ENCODE measurements at places on chromosomes 6 and 20. TPM values are rescaled to one million over a fixed set of nuclear protein-coding genes. Genes with fewer than 3 reads are reported as not detected.

DNA sequence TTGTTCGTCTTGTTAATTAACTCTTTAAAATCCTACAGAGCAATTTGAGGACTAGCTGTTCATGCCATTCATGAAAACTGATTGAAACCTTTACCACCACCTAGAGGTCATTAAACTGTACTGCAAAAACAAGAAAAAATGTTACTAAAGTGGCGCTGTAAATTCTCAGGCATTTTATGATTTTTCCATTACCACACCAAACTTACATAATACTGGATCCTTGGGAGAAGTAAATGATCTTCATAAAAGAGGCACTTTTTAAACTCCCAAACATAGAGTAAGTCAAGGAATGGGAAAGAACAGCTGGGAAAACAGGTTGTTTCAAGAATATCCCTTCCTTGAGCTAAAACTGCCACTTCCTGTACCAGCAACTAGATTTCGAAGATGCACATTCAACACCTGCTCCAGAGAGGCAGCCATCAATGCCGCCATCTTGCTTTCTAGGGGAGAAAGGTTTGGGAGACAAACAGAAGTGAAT is 54.3 kb downstream of the MYLIP start:
- no peak overlapping the region for H3K27ac ChIP-seq
- H3K4me3 ChIP-seq, result no peak overlapping the region
- DNase-seq, result peak; percentile 29
- H3K36me3 ChIP-seq, result no peaks in the 10 kb centered on the region
- H3K27me3 ChIP-seq, result no peaks in the 10 kb centered on the region

Gene AURKA
- 4.1 TPM for polyA plus RNA-seq

- no peak overlapping the region for H3K4me3 ChIP-seq
- no peak for DNase-seq
- no peak overlapping the region for H3K27ac ChIP-seq
- no peaks in the 10 kb centered on the region for H3K27me3 ChIP-seq
Observed at GRCh38 chr6:111129013-111129412, 41.7 kb downstream of the SLC16A10 start.

Gene C20orf96
- 4.3 TPM for polyA plus RNA-seq

DNA sequence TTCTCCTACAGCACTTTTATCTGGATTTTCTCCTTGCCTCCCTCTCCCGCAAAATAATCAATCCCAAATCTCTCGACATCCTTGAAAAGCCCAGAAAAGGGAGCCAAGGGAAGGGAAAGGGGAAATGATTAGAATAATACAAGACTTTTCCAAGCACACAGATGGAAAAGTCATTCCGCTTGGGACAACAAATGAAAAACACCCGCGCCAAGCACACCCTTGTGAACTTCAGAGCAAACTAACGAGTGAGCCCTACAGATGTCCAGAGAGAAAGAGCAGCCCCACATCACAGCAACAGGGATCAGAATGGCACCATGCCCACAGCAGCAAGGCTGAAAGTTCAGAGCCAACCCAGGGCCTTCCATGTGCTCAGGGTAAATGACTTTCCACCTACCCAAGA is 49.6 kb downstream of the NINL start:
- no peak for DNase-seq
- H3K27me3 ChIP-seq, result no peaks in the 10 kb centered on the region
- no peaks in the 10 kb centered on the region for H3K36me3 ChIP-seq
- no peak overlapping the region for H3K4me3 ChIP-seq
- H3K27ac ChIP-seq, result no peak overlapping the region
- H3K4me1 ChIP-seq, result peaks cover 18% of the 10 kb centered on the region

DNA sequence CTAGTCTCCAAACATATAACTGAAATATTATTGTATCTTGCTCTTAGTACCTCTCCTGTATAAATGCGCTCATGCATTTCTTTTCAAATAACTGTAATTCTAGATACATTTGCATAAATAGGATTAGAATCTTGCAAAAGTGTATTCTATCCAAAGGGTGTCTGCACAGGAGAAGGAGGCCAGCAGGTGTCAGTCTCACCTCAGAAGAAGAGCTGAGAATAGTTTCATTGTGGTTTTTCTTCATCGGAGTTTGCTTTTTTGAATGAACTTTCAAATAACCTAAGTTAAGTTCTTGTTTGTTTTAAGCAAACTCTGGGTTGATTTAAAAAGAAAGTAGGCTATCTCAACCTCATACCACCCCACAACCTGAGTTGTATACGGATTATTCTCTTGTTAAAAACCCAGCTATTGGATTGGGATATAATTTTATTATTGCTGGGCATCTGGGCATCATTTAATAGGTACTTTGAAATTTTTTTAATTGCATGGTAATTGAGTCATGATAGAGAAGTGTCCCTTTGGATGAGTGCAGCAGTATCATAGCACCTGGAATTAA is 125.0 kb upstream of the MLIP start:
- DNase-seq, result no peak
- no peaks in the 10 kb centered on the region for H3K4me1 ChIP-seq
- no peak overlapping the region for H3K27ac ChIP-seq
- H3K36me3 ChIP-seq, result no peaks in the 10 kb centered on the region
- no peak overlapping the region for H3K4me3 ChIP-seq
- H3K27me3 ChIP-seq, result no peaks in the 10 kb centered on the region

Gene HDGFL1
- under 0.01 TPM for polyA plus RNA-seq

GRCh38 chr6:76697585-76697984 is 625.1 kb upstream of the IMPG1 start:
- no peak overlapping the region for H3K4me3 ChIP-seq
- H3K4me1 ChIP-seq, result no peaks in the 10 kb centered on the region
- no peak for DNase-seq

GRCh38 chr6:163994566-163994965 is 580.0 kb downstream of the QKI start:
- no peak overlapping the region for H3K4me3 ChIP-seq
- H3K27me3 ChIP-seq, result no peaks in the 10 kb centered on the region
- no peak for DNase-seq
- H3K4me1 ChIP-seq, result no peaks in the 10 kb centered on the region

Gene ZC2HC1B
- 0.21 TPM for polyA plus RNA-seq

GRCh38 chr6:150537893-150538292 is 61.8 kb upstream of the PLEKHG1 start:
- H3K4me3 ChIP-seq, result no peak overlapping the region
- H3K4me1 ChIP-seq, result no peaks in the 10 kb centered on the region
- H3K36me3 ChIP-seq, result no peaks in the 10 kb centered on the region
- no peak for DNase-seq
- no peak overlapping the region for H3K27ac ChIP-seq

GRCh38 chr6:27545271-27546046 is 72.6 kb upstream of the ZNF184 start:
- H3K4me1 ChIP-seq, result no peaks in the 10 kb centered on the region
- no peak for DNase-seq

- H3K36me3 ChIP-seq, result no peaks in the 10 kb centered on the region
- no peak overlapping the region for H3K27ac ChIP-seq
- no peaks in the 10 kb centered on the region for H3K4me1 ChIP-seq
- H3K27me3 ChIP-seq, result peaks cover 12% of the 10 kb centered on the region
- no peak for DNase-seq
Observed at GRCh38 chr6:34516391-34517324, 39.5 kb downstream of the SPDEF start.

GRCh38 chr6:87755708-87756671 is 54.0 kb upstream of the AKIRIN2 start:
- no peaks in the 10 kb centered on the region for H3K4me1 ChIP-seq
- no peaks in the 10 kb centered on the region for H3K27me3 ChIP-seq

DNA sequence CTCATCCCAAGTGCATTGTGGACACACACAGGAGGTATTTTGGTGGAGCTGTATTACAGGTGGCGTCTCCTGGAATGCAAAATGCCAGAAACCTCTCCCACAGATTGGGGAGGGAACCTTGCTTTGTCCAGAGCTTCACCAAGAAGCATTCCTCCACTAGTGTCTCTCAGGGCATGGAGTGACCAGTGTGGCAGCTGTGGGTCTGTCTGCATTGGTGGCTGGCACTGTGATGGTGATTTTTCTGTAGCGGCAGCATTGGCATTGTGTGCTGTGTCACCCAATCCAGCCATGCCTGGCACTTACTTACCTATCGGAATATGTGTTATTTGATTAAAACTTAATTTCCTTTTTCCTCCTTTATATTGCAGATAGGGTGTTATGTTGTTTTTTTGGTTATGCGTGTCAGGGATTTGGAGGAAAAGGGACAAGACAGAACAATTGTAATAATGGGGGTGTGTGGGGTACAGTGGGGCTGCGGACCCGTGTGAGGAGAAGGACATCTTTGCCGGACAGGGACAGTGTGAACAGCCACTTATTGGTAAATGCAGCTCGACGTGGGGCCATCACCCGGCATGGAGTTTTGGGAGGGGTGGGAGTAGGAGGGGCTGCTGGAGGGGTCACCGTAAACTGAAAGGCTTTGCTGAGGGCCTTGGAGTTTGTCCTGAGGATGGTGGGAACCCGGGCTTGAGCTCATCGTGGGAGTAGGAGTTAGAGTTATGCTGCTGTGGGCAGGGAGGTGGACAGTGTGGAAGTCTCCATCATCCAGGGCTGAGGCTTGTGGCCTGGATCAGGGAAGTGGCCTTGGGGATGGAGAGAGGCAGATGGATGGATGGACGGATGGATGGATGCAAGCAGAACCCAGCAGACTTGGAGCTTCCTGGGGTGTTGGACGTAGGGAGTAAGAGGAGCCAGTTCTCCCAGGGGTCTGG is 105.0 kb downstream of the SYCP2 start:
- no peak overlapping the region for H3K27ac ChIP-seq
- no peak for DNase-seq
- H3K27me3 ChIP-seq, result no peaks in the 10 kb centered on the region
- H3K36me3 ChIP-seq, result no peaks in the 10 kb centered on the region
- H3K4me3 ChIP-seq, result no peak overlapping the region
- peaks cover 9% of the 10 kb centered on the region for H3K4me1 ChIP-seq

Gene TRDN
- polyA plus RNA-seq, result 0.18 TPM

Gene LAMA2
- 2.4 TPM for polyA plus RNA-seq

Gene TRIM38
- polyA plus RNA-seq, result 11.3 TPM

- no peak overlapping the region for H3K27ac ChIP-seq
- H3K27me3 ChIP-seq, result no peaks in the 10 kb centered on the region
- no peak overlapping the region for H3K4me3 ChIP-seq
- H3K4me1 ChIP-seq, result no peaks in the 10 kb centered on the region
- H3K36me3 ChIP-seq, result no peaks in the 10 kb centered on the region
Observed at GRCh38 chr6:219641-220198, 72.6 kb upstream of the DUSP22 start.

- H3K4me3 ChIP-seq, result no peak overlapping the region
- H3K27me3 ChIP-seq, result no peaks in the 10 kb centered on the region
- no peak for DNase-seq
- H3K36me3 ChIP-seq, result no peaks in the 10 kb centered on the region
- H3K4me1 ChIP-seq, result peaks cover 9% of the 10 kb centered on the region
- no peak overlapping the region for H3K27ac ChIP-seq
Observed at GRCh38 chr6:149252622-149253021, 64.9 kb upstream of the TAB2 start.

DNA sequence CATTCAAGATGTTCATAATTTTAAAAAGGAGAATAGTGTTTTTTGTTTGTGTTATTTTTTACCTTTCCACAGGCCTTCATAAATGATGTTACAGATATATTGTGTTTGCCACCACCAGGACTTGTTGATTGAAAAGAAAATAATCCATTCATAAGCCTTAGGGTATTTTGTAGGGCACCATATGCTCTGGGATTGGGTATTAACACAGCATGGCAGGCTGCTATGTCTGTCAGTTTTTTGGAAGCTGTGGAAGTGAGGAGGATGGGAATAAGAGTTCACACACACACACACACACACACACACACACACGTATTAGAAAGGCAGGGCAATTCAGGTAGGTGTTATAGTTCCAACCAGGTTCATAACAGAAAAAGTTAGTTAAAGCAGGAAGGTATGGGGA is 237.9 kb downstream of the HDGFL1 start:
- no peaks in the 10 kb centered on the region for H3K36me3 ChIP-seq
- H3K4me3 ChIP-seq, result no peak overlapping the region
- no peaks in the 10 kb centered on the region for H3K27me3 ChIP-seq
- DNase-seq, result no peak

DNA sequence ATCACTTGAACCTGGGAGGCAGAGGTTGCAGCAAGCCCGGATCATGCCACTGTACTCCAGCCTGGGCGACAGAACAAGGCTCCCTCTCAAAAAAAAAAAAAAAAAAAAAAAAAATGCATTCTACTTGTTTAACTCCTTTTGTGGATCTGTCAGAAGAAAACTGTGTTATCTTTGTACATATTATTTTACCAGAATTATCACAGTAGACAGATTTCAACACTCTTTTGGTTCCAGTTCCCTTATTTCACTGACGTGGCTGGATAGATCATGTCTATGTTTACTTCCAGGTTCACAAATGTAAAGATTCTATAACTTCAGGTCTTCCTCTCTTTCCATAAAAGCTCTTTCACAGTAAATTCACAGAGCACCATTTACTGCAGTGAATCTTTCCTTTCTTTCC is 18.4 kb downstream of the NUDT3 start:
- H3K27ac ChIP-seq, result no peak overlapping the region
- no peaks in the 10 kb centered on the region for H3K4me1 ChIP-seq
- H3K27me3 ChIP-seq, result no peaks in the 10 kb centered on the region
- H3K4me3 ChIP-seq, result no peak overlapping the region
- no peak for DNase-seq

DNA sequence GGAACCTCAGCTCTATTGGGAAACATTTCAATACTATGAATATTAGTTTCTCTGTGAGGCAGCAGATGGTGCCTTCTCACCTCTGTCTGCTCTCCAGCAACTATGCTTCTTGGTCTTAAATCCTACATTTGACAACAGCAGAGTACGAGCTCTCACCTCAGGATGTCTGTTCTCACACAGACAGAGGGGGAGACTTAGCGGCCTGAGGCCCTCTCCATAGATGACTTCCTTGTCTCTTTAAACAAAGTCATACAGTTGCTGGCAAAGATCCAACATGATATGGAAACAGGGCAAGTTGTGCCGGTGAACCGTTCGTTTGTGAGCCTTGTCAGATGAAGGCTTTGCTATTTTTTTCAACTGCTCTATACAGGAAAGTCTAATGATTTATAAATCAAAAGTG is 43.7 kb upstream of the GABRR1 start:
- H3K36me3 ChIP-seq, result no peaks in the 10 kb centered on the region
- H3K4me3 ChIP-seq, result no peak overlapping the region
- no peak overlapping the region for H3K27ac ChIP-seq
- peaks cover 9% of the 10 kb centered on the region for H3K4me1 ChIP-seq
- no peaks in the 10 kb centered on the region for H3K27me3 ChIP-seq

- no peaks in the 10 kb centered on the region for H3K4me1 ChIP-seq
- no peak overlapping the region for H3K27ac ChIP-seq
- H3K36me3 ChIP-seq, result no peaks in the 10 kb centered on the region
- DNase-seq, result no peak
- H3K4me3 ChIP-seq, result no peak overlapping the region
- peaks cover 3% of the 10 kb centered on the region for H3K27me3 ChIP-seq
Observed at GRCh38 chr6:40516429-40516828, 70.7 kb downstream of the LRFN2 start.

GRCh38 chr6:100465701-100466409 is 1.1 kb upstream of the SIM1 start:
- no peak overlapping the region for H3K4me3 ChIP-seq
- peaks cover 100% of the 10 kb centered on the region for H3K27me3 ChIP-seq
- peaks cover 22% of the 10 kb centered on the region for H3K4me1 ChIP-seq
- DNase-seq, result no peak
- no peak overlapping the region for H3K27ac ChIP-seq

Gene SOX18
- polyA plus RNA-seq, result 17.2 TPM

- H3K27me3 ChIP-seq, result no peaks in the 10 kb centered on the region
- no peak overlapping the region for H3K27ac ChIP-seq
- no peak overlapping the region for H3K4me3 ChIP-seq
- H3K36me3 ChIP-seq, result no peaks in the 10 kb centered on the region
Observed at GRCh38 chr20:2911200-2911599, 37.9 kb downstream of the PTPRA start.
